ENCODE measurements at places on chromosomes 16 and 17. TPM values are rescaled to one million over a fixed set of nuclear protein-coding genes. Genes with fewer than 3 reads are reported as not detected.

GRCh38 chr16:20707461-20707860 lies 10.0 kb upstream of the ACSM1 start:
- no peaks in the 10 kb centered on the region for H3K4me1 ChIP-seq
- peaks cover 30% of the 10 kb centered on the region for H3K36me3 ChIP-seq
- H3K27ac ChIP-seq, result no peak overlapping the region
- H3K27me3 ChIP-seq, result no peaks in the 10 kb centered on the region

DNA sequence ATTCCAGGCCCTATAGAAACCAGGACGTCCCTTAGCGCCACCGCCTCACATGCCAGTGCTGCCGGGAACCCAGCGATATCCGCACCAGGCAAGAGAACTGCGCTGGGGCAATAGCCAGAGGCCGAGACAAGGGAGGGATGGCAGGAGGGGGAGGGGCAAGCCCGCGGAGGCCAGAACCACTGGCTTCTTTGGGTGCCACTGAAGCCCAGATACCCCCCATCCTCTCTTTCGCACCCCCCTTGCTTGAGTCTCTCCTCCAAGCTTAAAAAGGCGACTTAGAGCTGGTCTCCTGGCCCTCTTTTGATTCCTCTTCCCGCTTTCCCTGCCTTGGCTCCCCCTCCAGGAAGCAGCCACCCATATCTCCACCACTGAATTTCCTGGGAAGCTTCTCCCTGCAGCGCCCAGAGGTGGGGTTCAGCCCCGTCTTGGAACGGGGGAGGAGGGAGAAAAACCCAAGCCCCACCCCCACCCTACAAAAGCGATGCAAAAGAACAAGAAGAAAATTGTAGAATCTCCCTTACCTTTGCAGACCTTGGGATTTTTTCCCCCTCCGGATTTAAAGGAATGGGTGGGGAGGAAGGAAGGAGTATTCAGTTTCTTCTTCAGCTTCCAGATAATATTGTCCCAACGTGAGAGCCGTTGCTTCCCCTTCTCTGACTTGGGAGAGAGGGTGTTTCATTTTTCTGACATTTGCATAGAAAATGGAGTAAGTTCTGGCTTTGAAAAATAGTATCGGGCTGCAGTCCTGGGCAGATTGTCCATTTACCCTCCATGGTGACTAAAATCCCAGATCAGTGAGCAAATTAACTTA lies 622 bp downstream of the HOXB6 start:
- H3K27ac ChIP-seq, result peak overlapping the region; percentile 9
- H3K27me3 ChIP-seq, result peaks cover 78% of the 10 kb centered on the region
- no peak for DNase-seq
- H3K4me1 ChIP-seq, result peaks cover 11% of the 10 kb centered on the region
- peak overlapping the region; percentile 76 for H3K4me3 ChIP-seq
- H3K36me3 ChIP-seq, result no peaks in the 10 kb centered on the region

GRCh38 chr16:30094541-30095165 lies 1.4 kb downstream of the YPEL3 start:
- H3K36me3 ChIP-seq, result peaks cover 14% of the 10 kb centered on the region
- H3K27me3 ChIP-seq, result no peaks in the 10 kb centered on the region
- H3K4me1 ChIP-seq, result peaks cover 50% of the 10 kb centered on the region
- DNase-seq, result no peak
- H3K4me3 ChIP-seq, result peak overlapping the region; percentile 92

- no peaks in the 10 kb centered on the region for H3K36me3 ChIP-seq
- H3K27me3 ChIP-seq, result no peaks in the 10 kb centered on the region
- H3K4me3 ChIP-seq, result no peak overlapping the region
- DNase-seq, result no peak
- H3K4me1 ChIP-seq, result no peaks in the 10 kb centered on the region
Measured at GRCh38 chr16:80084614-80085013, 456.2 kb upstream of the DYNLRB2 start.

Gene ITGAD
- polyA plus RNA-seq, result not detected
